ENCODE measurements at places on chromosomes 6 and 20. TPM values are rescaled to one million over a fixed set of nuclear protein-coding genes. Genes with fewer than 3 reads are reported as not detected.

The SLC24A3 gene
- 6.6 TPM for total RNA-seq

DNA sequence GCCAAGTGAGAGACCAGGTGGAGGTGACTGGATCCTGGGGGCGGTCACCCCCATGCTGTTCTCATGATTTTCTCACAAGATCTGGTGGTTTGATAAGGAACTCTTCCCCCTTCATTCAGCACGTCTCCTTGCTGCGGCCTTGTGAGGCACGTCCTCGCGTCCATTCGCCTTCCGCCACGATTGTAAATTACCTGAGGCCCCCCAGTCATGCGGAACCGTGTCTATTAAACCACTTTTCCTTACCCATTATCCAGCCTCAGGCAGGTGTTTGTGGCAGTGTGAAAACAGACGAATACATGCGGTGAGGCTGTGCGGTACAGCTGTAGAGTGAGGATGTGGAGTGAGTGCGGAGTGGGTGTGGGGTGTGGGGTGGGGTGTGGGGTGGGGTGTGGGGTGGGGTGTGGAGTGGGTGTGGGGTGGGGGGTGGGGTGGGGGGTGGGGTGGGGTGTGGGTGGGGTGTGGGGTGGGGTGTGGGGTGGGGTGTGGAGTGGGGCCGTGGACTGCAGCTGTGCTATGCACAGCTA is 12.1 kb upstream of the NTSR1 start:
- no peak overlapping the region for H3K4me3 ChIP-seq
- no peak for DNase-seq
- H3K27ac ChIP-seq = no peak overlapping the region
- no peaks in the 10 kb centered on the region for H3K27me3 ChIP-seq
- H3K36me3 ChIP-seq = no peaks in the 10 kb centered on the region

The C20orf141 gene
- not detected for total RNA-seq

DNA sequence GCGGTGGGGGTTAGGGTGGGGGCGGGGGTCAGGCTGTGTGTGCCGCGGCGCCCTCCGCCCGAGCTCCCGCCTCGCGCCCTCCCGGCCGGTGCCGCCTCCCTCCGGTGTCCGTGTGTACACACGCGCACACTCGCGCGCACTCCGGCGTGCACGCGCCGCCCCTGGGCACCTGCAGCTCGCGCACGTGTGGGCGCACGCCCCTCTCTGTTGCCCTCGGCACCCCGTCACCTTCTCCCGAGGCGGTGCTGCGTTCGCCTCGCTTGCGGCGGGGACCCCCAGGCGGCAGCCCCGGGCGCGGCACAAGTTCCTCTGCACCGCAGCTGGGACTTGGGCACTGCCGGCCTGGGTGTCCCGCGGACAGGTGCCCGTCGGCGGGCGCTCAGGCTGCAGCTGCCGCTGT is 525 bp downstream of the MACROD2 start:
- H3K4me3 ChIP-seq = peak overlapping the region; percentile 89
- H3K4me1 ChIP-seq = no peaks in the 10 kb centered on the region
- H3K27me3 ChIP-seq = no peaks in the 10 kb centered on the region
- DNase-seq = peak; percentile 51

- no peaks in the 10 kb centered on the region for H3K27me3 ChIP-seq
- no peak overlapping the region for H3K27ac ChIP-seq
- no peaks in the 10 kb centered on the region for H3K36me3 ChIP-seq
- H3K4me1 ChIP-seq = no peaks in the 10 kb centered on the region
- DNase-seq = no peak
- H3K4me3 ChIP-seq = no peak overlapping the region
These were observed 44.2 kb upstream of the TOX2 start for GRCh38 chr20:43870484-43870883.

DNA sequence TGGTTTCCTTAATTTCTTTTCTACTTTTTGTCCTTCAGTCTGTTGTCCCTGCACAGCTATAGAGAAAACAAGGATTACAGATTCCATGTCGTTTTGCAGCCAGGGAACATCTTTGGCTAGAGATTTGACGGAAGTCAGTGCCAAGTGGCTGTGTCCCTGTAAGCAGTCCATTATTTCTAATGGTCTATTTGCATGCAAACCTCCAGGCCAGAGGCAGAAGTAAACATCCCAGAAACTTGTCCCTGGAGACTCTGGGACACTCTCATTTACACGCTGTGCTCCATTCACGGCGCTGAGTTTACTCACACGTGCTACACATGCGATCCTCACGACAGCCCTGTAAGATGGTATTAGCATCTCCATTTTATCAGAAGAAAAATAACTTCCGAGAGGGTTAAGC is 355.5 kb downstream of the PRKN start:
- no peak overlapping the region for H3K4me3 ChIP-seq
- no peak overlapping the region for H3K27ac ChIP-seq
- DNase-seq = no peak
- no peaks in the 10 kb centered on the region for H3K27me3 ChIP-seq
- no peaks in the 10 kb centered on the region for H3K4me1 ChIP-seq

- peaks cover 4% of the 10 kb centered on the region for H3K4me1 ChIP-seq
- H3K36me3 ChIP-seq = no peaks in the 10 kb centered on the region
- no peak for DNase-seq
- H3K27me3 ChIP-seq = no peaks in the 10 kb centered on the region
- H3K4me3 ChIP-seq = no peak overlapping the region
- no peak overlapping the region for H3K27ac ChIP-seq
These were observed 57.2 kb downstream of the IL20RA start for GRCh38 chr6:136987526-136987925.

The ZNF391 gene
- total RNA-seq = 5.3 TPM

GRCh38 chr6:31178143-31179041 is 7.9 kb upstream of the POU5F1 start:
- no peak overlapping the region for H3K27ac ChIP-seq
- no peaks in the 10 kb centered on the region for H3K36me3 ChIP-seq
- no peak overlapping the region for H3K4me3 ChIP-seq
- peaks cover 4% of the 10 kb centered on the region for H3K4me1 ChIP-seq
- no peaks in the 10 kb centered on the region for H3K27me3 ChIP-seq

DNA sequence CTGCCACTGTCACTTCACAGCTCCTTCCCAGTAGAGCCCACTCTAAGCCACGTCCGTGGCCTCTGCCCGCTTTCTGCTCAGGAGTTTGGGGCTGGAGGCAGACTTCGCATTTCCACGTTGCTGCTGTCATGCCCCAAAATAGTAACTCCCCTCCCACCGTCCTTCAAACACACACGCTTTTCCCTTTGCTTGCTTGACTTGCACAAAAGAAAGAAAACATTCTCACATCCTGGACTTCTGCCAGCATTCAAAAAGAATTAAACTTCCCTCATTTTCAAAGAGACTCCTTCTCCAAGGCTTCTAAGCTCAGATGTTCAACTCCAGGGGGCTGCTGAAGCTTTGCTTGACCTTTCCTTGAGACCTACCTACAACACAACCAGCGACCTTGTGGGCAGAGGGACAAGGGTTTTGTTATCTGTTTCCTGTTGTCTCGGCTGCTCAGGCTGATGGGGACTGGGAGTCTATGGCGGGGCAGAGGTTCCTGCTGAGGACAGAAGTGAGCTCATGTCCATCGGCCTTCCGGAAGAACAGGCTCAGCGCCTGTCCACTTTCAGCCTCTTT is 263.8 kb upstream of the FOXQ1 start:
- H3K4me3 ChIP-seq = no peak overlapping the region
- H3K27ac ChIP-seq = no peak overlapping the region
- H3K36me3 ChIP-seq = no peaks in the 10 kb centered on the region
- peak; percentile 85 for DNase-seq
- no peaks in the 10 kb centered on the region for H3K4me1 ChIP-seq
- H3K27me3 ChIP-seq = no peaks in the 10 kb centered on the region

GRCh38 chr20:4064144-4064909 is 49.0 kb upstream of the RNF24 start:
- no peaks in the 10 kb centered on the region for H3K27me3 ChIP-seq
- no peak overlapping the region for H3K4me3 ChIP-seq
- DNase-seq = peak; percentile 97

- DNase-seq = no peak
- H3K27ac ChIP-seq = no peak overlapping the region
- no peaks in the 10 kb centered on the region for H3K36me3 ChIP-seq
- peaks cover 15% of the 10 kb centered on the region for H3K4me1 ChIP-seq
These were observed 170.1 kb upstream of the AKAP12 start for GRCh38 chr6:151069641-151070040.

GRCh38 chr6:2968600-2969135 is 2.7 kb downstream of the SERPINB6 start:
- H3K27me3 ChIP-seq = no peaks in the 10 kb centered on the region
- H3K4me1 ChIP-seq = peaks cover 12% of the 10 kb centered on the region
- H3K4me3 ChIP-seq = no peak overlapping the region
- no peak overlapping the region for H3K27ac ChIP-seq
- no peak for DNase-seq
